Stimulated activated CD8-positive, alpha-beta memory T cell treated with anti-CD3 and anti-CD28 coated beads, Interleukin-2, amount 100 ng/mL, for 1 hour (primary cell): ENCODE measurements at places on chromosomes 3 and 15.

DNA sequence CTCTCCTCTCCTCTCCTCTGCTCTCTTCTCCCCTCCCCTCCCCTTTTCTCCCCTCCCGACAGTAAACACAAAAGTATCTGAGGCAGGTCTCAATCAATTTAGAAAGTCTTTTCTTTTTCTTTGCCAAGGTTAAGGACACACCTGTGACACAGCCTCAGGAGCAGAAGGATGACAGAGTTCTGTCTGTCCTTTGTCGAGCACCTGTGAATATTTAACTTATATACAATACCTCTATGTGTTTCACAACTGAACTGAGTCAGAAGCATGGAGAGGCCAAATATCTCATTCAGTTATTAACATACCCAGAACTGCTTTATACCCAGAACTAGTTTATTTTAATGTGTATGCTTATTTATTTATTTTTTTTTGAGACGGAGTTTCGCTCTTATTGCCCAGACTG is 81.1 kb upstream of the ROBO1 start:
- DNase-seq: no peak

- DNase-seq: no peak
Measured at GRCh38 chr15:35329521-35329961, 216.4 kb downstream of the DPH6 start.

- no peak for DNase-seq
Measured at GRCh38 chr3:14374444-14374883, 27.9 kb upstream of the SLC6A6 start.

- no peak for DNase-seq
Measured at GRCh38 chr3:174581558-174581957, 277.6 kb upstream of the NAALADL2 start.

DNA sequence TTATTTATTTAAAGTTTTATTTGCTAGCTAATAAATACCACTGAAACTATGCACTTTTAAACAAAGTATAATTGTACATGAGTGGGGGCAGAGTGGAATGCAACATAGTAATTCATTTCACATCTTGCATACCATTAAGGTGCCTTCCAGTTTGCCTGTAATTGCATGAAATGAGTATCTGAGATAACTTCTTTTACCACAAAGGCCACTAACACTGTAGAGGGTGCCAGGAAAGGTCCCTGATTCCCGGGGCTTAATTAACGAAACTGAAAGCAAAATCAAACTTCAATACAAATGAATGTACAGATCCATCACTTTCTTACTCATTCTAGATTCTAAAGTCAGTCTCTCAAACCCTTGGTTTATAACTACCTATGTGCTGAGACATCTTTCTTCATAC is 2.1 kb downstream of the CD47 start:
- DNase-seq: no peak

- DNase-seq: no peak
Measured at GRCh38 chr3:189404797-189405484, 226.2 kb upstream of the TP63 start.

GRCh38 chr15:94587113-94587512 is 355.8 kb downstream of the MCTP2 start:
- no peak for DNase-seq

GRCh38 chr3:156631323-156631722 is 43.1 kb upstream of the TIPARP start:
- DNase-seq: no peak

DNA sequence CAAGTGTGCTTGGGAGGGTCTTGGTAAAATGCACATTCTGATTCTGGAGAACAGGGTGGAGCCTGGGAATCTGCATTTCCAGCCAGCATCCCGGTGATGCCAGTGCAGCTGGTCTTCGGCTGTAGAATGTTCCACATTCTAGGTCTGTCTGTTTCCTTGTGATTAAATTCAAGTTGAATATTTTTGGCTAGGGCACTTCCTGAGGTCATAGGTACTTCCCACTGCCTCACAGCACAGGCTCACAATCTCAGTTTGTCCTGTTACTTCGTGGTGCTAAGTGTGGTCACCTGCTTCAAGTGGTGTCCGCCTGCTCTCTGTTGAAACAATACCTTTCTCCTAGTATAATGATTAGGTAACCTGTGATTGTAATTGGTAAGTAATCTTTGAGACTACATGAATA is 40.1 kb downstream of the FLNB start:
- no peak for DNase-seq

DNA sequence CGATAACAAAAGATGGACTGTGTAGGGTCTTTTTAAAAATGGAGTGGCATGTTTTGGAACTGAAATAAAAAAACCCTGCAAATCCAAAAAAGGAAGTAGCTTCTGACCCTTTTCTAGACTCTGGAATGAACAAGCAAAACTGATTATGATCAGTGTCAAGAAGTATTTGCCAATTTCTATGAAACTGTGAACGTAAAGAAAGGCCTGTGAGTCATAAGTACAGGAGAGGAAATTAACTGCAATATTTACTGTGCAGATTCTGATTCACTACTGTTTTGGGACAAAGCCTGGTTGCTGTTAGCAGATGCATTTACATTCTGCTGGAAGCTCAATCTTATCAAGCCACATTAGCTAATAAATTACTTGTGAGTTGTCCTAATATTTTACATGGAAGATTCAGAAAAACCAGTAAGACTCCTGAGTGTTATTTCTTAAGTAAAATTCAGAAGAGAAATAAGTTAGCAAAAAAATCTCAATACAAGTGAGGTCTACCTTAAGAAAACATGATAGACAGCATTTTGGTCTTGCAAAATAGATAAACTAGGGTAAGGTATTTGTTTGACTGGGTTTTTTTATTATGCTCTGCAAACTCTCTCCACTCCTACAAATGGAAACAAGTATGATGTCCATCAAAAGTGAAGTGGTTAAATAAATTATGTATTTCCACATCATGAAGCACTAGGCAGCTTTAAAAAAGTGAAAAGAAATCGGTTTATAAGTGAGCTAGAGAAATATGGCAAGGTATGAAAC is 90.2 kb upstream of the LMOD3 start:
- DNase-seq: no peak
